Peyer's patch (tissue), 4 donors: ENCODE measurements at places on chromosomes 6 and 20. TPM values are rescaled to one million over a fixed set of nuclear protein-coding genes. Genes with fewer than 3 reads are reported as not detected.

DNA sequence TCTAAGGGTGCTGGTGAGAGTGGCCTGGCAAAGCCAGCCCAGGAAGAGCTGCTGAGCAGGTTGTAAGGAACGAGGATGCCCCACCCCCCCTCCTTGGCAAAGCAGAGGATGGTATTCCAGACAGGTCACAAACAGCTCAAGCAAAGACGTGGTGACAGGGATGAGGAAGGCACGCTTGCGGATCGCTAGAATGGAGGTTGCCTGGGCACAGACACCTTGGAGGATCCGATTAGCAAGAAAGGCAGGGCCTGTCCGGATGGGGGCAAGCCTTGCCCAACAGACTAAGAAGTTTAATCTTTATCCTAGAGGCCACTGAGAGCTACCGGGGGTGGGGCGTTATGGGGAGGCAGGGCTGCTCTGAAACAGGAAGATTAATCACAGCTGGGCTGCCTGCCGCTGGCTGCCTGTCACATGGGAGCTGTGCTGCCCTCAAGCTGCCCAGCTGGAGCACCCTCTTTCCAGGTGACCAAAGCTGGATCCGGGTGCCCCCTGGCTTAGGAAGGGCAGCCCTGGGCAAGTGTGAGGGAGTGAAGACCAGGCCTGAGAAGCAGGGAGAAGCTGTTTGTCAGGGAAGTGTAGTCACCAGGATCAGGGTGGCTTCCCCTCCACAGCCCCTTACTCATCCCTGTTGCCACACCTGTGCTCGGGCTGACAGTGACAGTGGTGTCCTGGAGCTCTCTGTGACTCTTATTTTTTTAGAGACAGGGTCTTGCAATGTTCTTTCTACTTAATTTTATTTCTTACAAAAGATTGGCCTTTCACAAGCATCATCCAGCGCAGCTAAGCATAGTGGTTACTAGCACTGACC, 9.1 kb upstream of the MAPK13 start:
- DNase-seq, result peak; percentile 80

DNA sequence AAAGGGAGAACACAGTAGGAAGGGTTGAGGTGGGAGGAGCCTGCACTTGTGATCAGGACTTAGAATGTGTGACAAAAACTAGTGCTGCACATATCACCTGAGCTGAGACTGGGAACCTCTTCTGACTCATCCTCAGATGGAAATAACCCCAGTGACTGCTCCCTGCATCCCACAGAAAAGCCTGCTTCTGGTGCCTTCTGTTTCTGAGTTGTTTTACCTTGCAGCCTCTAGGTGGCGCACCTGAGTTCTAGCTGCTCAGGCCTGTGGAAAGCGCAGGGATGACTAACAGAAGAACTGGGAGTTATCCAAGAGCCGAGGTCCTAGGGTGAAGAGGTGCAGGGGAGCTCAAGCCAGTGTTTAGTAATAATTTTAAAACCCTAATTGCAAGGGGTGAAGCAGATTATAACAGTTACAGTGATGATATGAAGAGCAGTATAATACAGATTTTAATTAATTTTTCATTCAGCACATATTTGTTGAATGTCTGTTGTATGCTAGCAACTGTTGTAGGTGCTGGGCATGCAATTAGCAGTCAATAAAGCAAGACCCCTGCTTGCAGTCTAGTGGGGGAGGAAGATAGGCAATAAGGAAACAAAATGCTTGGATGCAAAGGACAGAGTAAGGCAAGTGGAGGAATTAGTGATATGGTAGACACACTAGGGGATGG, 302.5 kb downstream of the DHX35 start:
- peak; percentile 22 for DNase-seq

GRCh38 chr6:80974579-80974978, 777.9 kb downstream of the TENT5A start:
- no peak for DNase-seq

GRCh38 chr6:81487489-81487888, 265.0 kb downstream of the TENT5A start:
- peak; percentile 44 for DNase-seq

DNA sequence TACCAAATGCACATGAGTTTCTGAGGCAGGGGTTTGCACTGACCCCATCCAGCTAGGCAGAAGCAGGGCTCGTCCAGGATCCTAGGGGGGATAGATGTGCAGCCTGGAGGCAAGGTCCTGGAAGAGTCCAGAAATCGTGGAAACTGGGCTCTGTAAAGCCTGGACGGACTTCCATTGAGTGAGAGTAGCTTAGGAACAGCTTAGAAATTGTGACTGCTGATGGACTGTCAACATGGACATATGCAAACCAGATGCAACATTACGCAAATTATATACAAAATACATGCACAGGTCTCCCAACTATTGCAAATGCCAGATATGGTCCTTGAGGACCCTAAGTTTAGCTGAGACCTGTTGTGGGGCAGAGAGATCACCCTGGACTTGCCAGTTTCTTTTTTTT, 4.8 kb upstream of the EMILIN3 start:
- DNase-seq, result no peak

Gene TCF21
- 3.0 TPM for total RNA-seq

Gene HLA-DQB2
- total RNA-seq, result not detected

Gene ZC2HC1B
- total RNA-seq, result not detected

Gene CLIC5
- 123 TPM for total RNA-seq
